Left kidney (tissue), 8 donors: ENCODE measurements at places on chromosomes 2 and 18. TPM values are rescaled to one million over a fixed set of nuclear protein-coding genes. Genes with fewer than 3 reads are reported as not detected.

GRCh38 chr2:111188681-111189080, 68.0 kb downstream of the BCL2L11 start:
- no peak for DNase-seq

The CCDC85A gene
- 1.2 TPM for polyA plus RNA-seq

The CNTNAP5 gene
- polyA plus RNA-seq: 0.03 TPM

The MROH2A gene
- 0.28 TPM for polyA plus RNA-seq
